DMS 273 treated with DMSO at 0.1 percent for 48 hours (cell line): ENCODE measurements at places on chromosomes 3 and 15.

- DNase-seq, result no peak
These were observed 16.9 kb upstream of the CSPG4 start for GRCh38 chr15:75729326-75730069.

GRCh38 chr3:3110749-3111361, 681 bp upstream of the IL5RA start:
- no peak for DNase-seq

DNA sequence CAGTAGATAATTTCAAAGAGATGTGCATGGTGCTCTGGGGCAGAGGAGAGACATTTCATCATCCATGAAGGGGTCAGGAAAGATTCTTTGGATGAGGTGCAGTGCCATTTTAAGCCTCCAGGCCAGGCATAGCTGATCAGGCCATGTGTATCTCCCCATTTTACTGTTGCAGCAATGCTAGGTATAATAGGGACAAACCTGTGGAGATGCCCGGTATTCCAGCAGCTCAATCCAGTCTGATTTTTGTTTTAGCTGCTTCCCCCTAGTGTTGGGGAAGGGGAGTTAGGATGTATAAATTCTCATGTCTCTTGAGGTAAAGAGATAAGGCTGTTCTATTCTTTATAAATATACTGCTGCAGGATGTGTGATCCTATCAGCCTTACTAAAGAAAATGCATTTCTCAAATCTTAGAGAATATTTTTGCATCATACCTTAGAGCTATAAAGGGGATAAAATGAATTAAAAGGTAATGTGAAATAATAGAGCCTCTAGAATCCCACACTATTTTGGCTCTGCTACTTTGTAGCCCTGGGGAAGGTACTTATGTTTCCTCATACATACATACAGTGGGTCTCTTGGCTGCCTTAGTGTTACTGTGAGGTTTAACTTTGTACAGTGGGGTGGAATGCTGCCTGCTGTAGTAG, 5.2 kb downstream of the CDV3 start:
- no peak for DNase-seq

- no peak for DNase-seq
These were observed 541.1 kb downstream of the MECOM start for GRCh38 chr3:169122416-169122815.

GRCh38 chr15:68471541-68471940, 39.6 kb upstream of the ITGA11 start:
- no peak for DNase-seq

- DNase-seq, result no peak
These were observed 848 bp upstream of the GOLGA8B start for GRCh38 chr15:34584330-34584668.

DNA sequence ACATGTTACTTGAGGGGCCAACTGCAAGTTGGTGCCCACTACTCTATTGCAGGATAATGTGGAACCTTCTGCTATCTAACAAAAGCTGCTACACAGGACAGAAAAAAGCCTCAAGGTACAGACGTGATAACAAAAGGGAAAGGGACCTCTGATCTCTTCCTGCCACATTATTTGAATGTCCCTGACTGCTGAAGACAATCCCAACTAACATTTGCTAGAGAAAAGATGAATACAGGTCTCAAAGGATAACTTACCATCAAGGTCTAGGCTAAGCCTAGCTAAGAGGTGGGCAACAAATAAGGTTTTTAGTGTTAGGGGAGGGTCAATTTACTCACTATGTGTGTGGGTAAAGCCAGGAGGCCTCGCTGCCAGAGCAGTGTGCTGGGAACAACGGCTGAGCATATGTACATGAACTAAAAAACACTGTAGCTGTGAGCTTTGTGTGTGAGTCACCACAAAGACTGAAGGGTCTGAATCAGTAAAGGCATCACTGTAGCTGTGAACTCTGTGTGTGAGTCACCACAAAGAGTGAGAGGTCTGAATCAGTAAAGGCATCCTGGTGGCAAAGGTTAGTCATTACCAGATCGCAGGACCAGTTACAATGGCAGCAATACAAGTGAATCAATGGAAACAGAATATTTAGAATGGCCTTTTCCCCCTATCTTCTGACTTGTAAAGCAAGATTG, 111.7 kb downstream of the LMLN start:
- DNase-seq, result peak; percentile 46

- DNase-seq, result no peak
These were observed 944.7 kb downstream of the MCTP2 start for GRCh38 chr15:95175914-95176658.

GRCh38 chr3:19256313-19256712, 108.0 kb downstream of the KCNH8 start:
- DNase-seq, result no peak

DNA sequence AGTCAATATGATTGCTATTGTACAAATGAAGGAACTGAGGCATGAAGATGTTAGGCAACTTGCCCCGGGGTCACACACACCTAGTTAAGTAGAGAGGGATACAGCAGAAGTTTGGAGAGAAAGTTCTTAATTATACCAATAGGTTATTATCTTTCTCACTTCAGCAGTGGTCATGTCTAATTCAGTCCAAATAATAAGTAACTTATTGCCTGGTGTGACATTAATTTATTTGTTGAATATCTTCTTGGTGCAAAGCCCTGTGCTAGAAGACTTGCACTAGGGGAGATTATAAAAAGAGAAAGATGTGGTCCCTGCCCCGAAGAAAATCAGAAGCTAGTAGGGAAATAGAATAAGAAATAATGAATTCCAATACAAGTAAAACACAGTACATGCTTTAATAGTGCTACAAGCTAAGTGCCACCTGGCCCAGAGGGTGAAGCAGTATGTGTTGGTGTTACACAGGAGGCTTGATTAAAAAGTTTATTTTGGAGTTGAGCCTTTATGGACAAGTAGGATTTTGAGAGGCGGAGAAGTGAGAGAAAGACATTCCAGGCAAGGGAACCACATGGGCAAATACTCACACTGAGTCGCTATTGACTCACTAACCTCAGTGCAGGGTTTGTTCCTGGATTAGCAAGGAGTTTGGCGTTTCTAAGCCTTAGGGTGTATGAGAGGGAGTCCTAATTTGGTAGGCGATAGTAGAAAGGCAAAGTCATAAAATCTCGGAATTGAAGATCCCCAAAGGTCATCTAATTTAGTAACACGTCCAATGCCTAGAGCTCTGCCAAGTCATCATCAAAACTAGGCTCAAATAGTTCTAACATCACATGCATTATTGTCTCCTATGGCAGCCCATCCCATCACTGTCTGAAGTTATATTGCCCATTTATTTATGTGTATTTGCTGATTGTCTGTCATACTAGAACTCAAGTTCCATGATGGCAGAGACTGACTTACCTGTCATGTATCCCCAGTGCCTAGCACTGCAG, 19.2 kb upstream of the GSK3B start:
- DNase-seq, result no peak

DNA sequence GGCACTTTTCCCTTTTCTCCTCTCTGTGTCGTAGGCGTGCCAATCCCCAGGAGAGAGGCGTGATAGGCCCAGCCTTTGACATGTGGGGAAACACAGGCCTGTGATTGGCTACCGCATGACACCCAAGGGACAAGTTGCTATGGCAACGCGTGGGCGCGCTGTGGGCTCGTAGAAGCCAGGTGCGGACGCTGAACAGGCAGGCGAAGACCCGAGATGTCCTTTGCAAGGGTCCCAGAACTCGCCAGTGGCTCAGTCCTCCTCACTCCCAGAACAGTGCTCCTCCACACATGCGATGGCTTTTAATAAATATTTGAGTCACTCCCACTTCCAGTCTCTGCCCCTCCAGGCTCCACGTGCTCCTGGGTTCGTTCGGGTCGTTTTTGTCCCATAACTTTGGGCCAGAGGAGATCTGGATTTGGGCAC, 4.2 kb downstream of the SLC51B start:
- DNase-seq, result peak; percentile 66

- no peak for DNase-seq
These were observed 83.3 kb downstream of the NR2E3 start for GRCh38 chr15:71893691-71894090.

- no peak for DNase-seq
These were observed 18.8 kb upstream of the PLXND1 start for GRCh38 chr3:129625072-129625874.
